ENCODE measurements at places on chromosomes 5 and 9. TPM values are rescaled to one million over a fixed set of nuclear protein-coding genes. Genes with fewer than 3 reads are reported as not detected.

DNA sequence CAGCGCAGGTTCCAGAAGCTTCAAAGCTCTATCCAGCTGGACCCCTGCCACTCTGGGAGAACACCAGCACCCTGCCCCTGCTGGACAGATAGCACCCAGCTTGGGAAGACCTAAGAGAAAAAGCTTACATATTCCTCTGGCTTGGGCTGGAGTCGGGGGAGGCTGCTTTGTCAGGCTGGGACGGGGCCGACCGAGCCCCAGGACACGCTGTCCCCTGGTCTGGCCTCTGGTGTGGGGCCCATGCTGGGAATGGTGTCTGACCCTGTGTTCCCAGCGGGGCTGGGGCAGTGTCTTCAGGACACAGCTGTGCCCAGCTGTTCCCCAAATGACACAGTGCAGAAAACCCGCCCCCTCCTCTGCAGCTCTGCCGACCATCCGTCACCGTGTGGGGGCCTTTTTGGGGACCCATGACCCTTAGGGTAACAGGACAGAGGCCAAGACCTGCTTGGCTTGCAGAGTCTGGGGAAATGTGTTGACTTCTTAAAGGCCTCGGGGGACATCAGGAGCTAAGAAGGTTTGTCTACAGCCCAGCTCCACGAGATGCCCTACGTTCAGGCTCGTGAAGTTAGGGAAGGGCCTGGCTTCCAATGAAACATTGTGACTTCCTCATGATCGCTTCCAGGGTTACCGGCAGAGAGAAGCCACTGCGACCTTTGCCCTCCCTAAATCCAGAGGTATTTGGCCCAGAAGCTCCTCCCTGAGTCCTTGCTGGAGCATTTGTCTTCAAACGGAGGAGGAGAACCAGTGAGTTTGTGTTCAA is 20.4 kb upstream of the SLC2A6 start:
- H3K27ac ChIP-seq, result no peak overlapping the region
- H3K27me3 ChIP-seq, result no peaks in the 10 kb centered on the region
- H3K36me3 ChIP-seq, result no peaks in the 10 kb centered on the region
- H3K4me1 ChIP-seq, result no peaks in the 10 kb centered on the region
- no peak for DNase-seq

DNA sequence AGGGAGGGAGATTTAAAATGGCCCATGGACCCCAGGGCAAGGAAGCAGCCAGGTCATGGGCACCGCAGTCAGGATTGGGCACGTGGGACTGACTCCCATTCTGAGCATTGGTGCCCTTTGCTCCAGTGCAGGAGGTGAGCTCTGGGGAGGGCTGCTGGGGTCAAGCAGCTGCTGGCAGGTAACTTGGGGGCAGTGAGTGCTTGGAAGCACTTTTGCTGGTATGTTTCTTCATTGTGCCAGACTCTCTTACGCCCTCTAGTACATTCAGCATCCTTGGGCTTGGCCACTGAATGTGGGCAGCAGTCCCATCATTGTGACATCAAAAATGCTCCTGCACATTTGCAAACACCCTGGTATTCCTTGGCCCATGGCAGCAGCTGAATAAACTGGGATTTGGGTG is 32.7 kb downstream of the PRRC2B start:
- no peak overlapping the region for H3K27ac ChIP-seq
- DNase-seq, result no peak
- no peak overlapping the region for H3K4me3 ChIP-seq
- H3K27me3 ChIP-seq, result no peaks in the 10 kb centered on the region

DNA sequence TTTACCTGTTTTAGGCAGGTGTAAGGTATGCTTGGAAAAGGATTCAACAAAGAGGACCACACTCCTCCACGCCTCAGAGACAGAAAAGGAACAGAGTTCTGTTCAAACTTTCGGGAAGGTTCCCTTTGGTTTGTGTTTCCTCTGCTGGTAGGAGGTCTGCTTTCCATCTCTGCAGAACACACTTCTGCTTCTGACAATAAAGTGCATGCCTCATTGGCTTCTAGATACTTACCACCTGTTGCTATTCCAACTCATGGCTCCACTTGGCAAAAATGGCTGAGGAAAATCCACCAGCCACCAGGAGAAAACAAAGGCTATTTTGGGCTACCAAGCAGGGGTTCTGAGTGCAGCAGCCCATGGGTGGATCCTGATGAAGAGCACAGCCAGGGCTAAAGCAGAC is 112.7 kb downstream of the NRG2 start:
- no peaks in the 10 kb centered on the region for H3K36me3 ChIP-seq
- no peak for DNase-seq
- H3K27ac ChIP-seq, result no peak overlapping the region
- no peak overlapping the region for H3K4me3 ChIP-seq

DNA sequence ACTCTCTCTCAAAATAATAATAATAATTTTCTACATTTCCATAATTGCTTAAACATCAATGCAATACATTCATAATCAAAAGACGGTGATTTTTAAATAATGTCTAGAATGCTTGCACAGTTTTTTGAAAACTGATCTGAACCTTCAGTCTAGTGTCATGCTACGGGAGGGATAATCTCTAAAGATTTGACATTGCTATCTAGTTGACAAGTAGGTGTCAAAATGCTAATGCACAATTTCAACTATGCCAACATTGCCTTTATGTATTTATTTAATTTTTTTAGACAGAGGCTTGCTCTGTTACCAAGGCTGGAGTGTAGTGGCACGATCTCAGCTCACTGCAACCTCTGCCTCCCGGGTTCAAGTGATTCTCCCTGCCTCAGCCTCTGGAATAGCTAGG is 16.0 kb upstream of the PCAT7 start:
- DNase-seq, result no peak
- H3K4me3 ChIP-seq, result no peak overlapping the region
- H3K36me3 ChIP-seq, result no peaks in the 10 kb centered on the region

DNA sequence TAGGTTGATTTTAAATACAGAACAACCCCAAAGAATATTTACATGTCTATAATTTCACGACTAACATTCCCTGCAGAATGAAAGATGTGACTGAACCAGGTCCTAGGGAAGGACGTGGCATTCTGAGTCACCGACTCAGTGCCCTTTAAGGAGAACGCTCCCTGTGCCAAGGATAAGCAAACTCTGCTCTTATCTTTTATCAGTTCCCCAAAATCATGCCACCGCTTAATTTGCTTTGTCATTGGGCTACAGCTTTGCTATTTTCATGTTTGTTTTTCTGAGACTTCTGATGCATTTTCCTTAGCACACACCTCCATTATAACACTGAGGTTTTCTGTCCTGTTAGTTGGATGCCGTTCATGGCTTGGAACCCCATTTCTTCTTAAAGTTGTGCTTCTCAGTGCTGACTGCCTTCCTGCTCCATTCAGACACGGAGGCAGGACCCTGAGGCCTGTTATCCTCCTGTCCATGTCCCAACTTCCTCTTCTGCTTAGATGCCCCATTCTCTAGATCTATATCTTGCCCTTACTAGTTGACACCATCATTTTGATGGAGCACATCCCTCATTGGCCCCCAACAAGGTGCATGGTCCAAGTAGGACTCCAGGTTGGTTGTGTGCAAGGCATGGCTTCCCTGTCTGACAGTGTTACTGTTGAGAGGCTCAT is 11.2 kb upstream of the SEMA4D start:
- H3K4me1 ChIP-seq, result peaks cover 7% of the 10 kb centered on the region
- H3K36me3 ChIP-seq, result no peaks in the 10 kb centered on the region

DNA sequence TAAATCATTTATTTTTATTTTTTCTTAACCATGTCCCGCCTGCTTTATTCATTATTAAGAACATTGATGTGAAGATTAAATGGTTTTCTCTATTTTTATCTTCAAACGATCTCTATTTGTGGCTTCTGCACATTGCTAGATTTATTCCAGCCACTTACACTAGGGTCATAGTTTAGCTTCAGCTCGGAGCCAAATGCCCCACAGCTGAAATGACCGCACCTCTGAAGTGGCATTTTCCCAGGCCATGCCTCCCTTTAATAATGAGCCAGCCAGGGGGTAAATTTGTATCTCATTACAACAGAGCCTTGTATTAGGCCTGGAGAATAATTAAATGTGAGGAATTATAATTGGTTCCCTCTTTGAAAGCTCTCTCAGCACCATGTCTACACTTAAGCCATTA is 89.4 kb downstream of the DOCK8 start:
- H3K36me3 ChIP-seq, result no peaks in the 10 kb centered on the region
- H3K4me3 ChIP-seq, result no peak overlapping the region
- DNase-seq, result no peak
- H3K27ac ChIP-seq, result peak overlapping the region; percentile 36
- no peaks in the 10 kb centered on the region for H3K4me1 ChIP-seq

- no peak for DNase-seq
- no peak overlapping the region for H3K27ac ChIP-seq
- no peaks in the 10 kb centered on the region for H3K36me3 ChIP-seq
- no peaks in the 10 kb centered on the region for H3K4me1 ChIP-seq
- H3K4me3 ChIP-seq, result no peak overlapping the region
- H3K27me3 ChIP-seq, result no peaks in the 10 kb centered on the region
Measured at GRCh38 chr5:154345255-154345952, 100.4 kb upstream of the SAP30L start.

GRCh38 chr9:125841444-125841843 is 94.3 kb downstream of the PBX3 start:
- H3K27ac ChIP-seq, result no peak overlapping the region
- no peaks in the 10 kb centered on the region for H3K27me3 ChIP-seq
- H3K4me1 ChIP-seq, result peaks cover 8% of the 10 kb centered on the region
- DNase-seq, result no peak
- no peak overlapping the region for H3K4me3 ChIP-seq
- no peaks in the 10 kb centered on the region for H3K36me3 ChIP-seq

GRCh38 chr9:34524349-34524748 is 1.6 kb upstream of the ENHO start:
- no peak for DNase-seq
- H3K4me1 ChIP-seq, result peaks cover 11% of the 10 kb centered on the region
- H3K4me3 ChIP-seq, result no peak overlapping the region
- no peaks in the 10 kb centered on the region for H3K27me3 ChIP-seq

- DNase-seq, result no peak
- H3K27me3 ChIP-seq, result no peaks in the 10 kb centered on the region
- H3K4me1 ChIP-seq, result peaks cover 16% of the 10 kb centered on the region
- no peak overlapping the region for H3K4me3 ChIP-seq
- no peaks in the 10 kb centered on the region for H3K36me3 ChIP-seq
Measured at GRCh38 chr9:89564346-89564878, 40.4 kb upstream of the GADD45G start.

- peak; percentile 57 for DNase-seq
- H3K27me3 ChIP-seq, result no peaks in the 10 kb centered on the region
- H3K4me1 ChIP-seq, result peaks cover 17% of the 10 kb centered on the region
- no peaks in the 10 kb centered on the region for H3K36me3 ChIP-seq
- no peak overlapping the region for H3K4me3 ChIP-seq
- no peak overlapping the region for H3K27ac ChIP-seq
Measured at GRCh38 chr9:75866273-75866871, 24.1 kb upstream of the PCSK5 start.

DNA sequence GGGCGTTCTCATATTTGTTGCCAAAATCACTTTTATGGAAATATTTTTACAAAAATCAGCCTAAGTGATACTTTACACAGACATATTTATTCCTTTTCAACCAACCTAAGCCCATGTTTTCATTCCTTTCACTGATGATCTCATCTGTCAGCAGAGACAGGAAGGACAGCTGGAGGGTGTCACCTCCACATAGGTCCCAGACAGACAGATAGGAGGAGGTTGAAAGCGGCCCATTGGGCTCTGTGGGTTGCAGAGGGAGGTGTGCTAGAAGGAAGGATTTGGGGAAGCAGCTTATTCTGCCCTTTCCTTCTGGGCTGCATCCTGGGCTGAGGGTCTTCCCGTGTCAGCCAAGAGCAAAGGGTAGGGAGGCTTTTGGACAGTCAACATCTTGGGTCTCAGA is 26.0 kb upstream of the SEMA4D start:
- no peak overlapping the region for H3K4me3 ChIP-seq
- H3K27ac ChIP-seq, result no peak overlapping the region
- H3K36me3 ChIP-seq, result no peaks in the 10 kb centered on the region
- H3K4me1 ChIP-seq, result peaks cover 24% of the 10 kb centered on the region
- no peaks in the 10 kb centered on the region for H3K27me3 ChIP-seq

DNA sequence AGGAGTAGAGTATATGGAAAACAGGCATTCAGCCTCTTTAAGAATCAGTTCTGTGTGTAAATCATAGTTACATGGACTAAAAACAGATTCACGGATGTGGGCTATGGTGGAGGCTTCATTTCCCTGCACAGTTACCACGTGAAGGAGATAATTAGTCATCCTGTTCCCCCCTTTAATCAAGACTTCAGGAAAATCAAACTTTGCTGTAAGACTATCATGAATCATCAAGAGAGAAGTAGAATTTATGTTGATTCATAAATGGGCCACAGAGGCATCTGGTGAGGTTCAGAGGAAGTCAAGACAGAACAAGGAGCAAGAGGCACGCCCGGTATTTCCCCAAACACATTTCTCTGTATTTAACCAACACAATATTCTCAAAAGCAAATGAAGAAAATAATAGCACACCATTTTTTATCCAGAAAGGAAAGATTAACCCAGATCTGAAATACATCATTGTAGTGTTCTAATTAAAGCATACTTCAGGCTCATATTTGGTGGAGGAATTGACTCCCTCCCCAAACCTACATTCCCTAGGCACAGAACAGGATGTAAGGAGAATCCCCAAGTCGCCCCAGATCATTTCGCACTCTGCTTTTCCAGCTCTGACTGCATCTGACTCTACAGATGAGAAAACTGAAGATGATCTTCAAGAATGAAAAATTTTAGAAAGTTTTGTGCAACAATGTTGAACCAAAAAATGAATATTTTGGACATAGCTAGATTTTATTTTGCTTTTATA is 175.8 kb upstream of the GAS1 start:
- H3K4me3 ChIP-seq, result no peak overlapping the region
- DNase-seq, result no peak
- peaks cover 8% of the 10 kb centered on the region for H3K4me1 ChIP-seq
- no peaks in the 10 kb centered on the region for H3K27me3 ChIP-seq

DNA sequence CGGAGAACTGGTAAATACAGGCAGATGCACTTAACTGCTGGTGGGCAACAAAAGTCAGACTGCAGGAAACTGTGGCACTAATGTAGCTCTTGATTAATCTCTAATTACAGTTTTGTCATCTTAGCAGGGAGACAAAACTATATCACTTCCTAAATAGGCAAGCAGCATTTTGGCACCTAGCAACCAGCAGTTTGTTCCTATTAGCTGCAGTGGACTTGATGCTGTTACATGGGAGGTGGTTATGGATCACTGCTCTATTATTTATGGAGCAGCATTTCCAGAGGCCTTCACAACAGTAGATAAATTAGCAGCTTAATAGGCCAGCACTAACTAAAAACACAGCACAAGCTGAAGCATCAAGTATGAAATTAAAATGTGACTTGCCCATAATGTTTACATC is 518.3 kb upstream of the ITGA1 start:
- H3K36me3 ChIP-seq, result no peaks in the 10 kb centered on the region
- no peaks in the 10 kb centered on the region for H3K27me3 ChIP-seq
- no peak overlapping the region for H3K27ac ChIP-seq
- no peaks in the 10 kb centered on the region for H3K4me1 ChIP-seq

Gene PCDHB6
- 1.0 TPM for total RNA-seq

Gene LRRC26
- total RNA-seq, result not detected

Gene PCDHGC5
- 3.1 TPM for total RNA-seq

Gene PCDHGC4
- total RNA-seq, result 1.6 TPM

Gene EPB41L4A
- total RNA-seq, result 16.2 TPM
